Liver (tissue), 10 donors: ENCODE measurements at places on chromosomes 1 and 21. TPM values are rescaled to one million over a fixed set of nuclear protein-coding genes. Genes with fewer than 3 reads are reported as not detected.

- DNase-seq, result no peak
These were observed 543.5 kb downstream of the LMO4 start for GRCh38 chr1:87872189-87872588.

GRCh38 chr21:8998946-8999681 is 1522.3 kb upstream of the TPTE start:
- no peak for DNase-seq

GRCh38 chr1:59180735-59181134 is 116.2 kb upstream of the FGGY start:
- no peak for DNase-seq

Gene FTCD
- total RNA-seq, result 178 TPM

Gene TMEM240
- 0.33 TPM for total RNA-seq

DNA sequence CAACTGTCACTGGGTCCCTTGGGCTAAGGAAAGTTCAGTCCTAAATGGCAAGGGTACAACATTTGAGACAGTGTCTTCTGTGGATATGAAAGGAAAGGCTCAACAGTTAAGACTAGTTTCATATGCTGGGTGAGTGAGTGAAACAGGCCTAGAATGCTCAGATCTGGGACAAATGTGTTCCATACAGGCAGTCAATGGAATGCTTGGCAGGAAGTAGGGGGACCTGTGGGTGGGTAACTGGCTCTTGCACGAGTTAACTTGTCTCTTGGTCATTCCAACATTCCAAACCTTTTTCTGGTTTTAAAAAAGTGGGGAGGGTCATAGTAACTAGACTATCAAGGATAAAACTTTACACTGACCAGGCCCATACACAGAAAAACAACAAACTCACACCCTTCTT is 17.8 kb upstream of the ADAM30 start:
- DNase-seq, result no peak

GRCh38 chr1:24541711-24542346 is 14.1 kb upstream of the NCMAP start:
- peak; percentile 58 for DNase-seq

GRCh38 chr1:97164276-97164639 is 442.7 kb downstream of the PTBP2 start:
- no peak for DNase-seq

- no peak for DNase-seq
These were observed 3.4 kb upstream of the ECE1 start for GRCh38 chr1:21293537-21294265.

DNA sequence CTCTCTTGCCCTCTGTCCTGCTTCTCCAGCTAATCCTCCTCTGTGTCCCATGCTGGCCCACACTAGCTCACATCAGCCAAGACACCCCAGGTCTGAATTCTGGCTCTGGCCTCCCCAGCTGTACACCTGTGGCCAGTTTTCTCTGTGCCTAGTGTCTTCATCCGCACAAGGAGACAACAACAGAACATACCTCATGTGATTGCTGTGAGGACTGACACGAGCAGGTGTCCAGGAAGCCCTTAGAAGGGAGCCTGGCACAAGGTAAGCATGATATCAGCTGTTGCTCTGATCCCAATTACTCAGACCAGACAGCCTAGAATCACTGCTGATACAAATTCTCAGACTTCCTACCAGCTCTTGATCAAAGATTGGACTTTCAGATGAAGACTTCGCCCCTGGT is 71.2 kb upstream of the GJB5 start:
- peak; percentile 6 for DNase-seq

GRCh38 chr1:22808676-22809483 is 98.2 kb downstream of the EPHB2 start:
- no peak for DNase-seq

Gene LCE1E
- total RNA-seq, result not detected

DNA sequence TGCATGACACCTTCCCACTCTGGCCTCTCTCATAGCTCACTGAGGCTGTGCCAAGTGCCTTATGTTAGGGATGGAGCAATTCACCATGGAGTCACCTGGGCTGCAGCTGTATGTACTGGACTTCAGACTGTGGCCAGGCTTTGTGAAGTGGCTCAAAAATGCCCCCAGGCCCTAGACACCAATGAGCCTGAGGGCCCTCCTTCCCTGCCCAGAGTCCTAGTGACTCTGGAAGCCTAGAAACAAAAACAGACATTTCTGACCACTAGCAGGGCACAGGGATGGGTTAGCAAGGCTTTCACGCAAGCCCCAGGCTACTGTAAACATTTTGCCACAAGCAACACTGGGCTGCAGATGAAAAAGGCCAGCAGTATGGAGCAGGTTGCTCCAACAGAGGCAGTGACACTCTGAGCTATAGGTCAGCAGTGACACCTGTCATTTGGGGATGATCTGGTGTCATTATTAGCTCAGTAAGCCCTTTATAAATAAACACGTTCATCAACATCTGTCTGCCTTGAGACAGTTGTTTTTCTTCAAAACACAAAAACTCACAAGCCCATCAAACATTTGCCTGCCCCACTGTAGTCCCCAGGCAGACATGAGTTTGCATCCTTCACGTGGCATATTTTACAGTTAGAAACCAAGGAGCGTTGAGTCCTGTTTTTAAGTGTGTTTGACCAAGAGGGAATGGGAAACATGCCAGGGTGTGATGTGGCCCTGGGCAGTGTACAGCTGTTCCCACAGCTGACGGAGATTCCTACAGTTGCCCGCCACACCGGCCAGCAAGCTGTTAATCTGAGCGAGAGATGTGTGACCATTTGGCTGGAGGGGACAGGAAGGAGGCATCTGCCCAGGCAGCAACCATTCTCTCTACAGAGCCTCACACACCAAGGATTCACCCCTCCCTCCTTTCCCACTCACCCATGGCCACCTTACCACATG is 66.8 kb downstream of the KCNN3 start:
- DNase-seq, result no peak

Gene TRMT13
- total RNA-seq, result 11.2 TPM

GRCh38 chr1:196660852-196661251 is 9.0 kb downstream of the CFH start:
- no peak for DNase-seq

DNA sequence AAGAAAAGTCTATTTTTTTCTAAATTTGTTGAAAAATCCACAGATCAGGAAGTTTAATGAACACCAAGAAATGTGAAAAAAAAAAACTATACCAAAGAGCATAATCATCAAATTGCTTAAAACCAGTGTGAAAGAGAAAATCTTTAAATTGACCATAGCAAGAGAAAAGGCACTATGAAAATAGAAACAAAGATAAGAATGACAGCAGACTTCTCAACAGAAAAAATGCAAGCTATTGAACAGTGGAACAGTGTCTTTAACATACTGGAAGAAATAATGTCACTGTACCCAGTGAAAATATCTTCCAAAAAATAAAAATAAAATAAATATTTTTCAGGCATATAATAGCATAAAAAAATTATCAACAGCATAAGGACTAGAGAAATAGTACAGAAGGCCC is 243.0 kb upstream of the GJB5 start:
- DNase-seq, result no peak

DNA sequence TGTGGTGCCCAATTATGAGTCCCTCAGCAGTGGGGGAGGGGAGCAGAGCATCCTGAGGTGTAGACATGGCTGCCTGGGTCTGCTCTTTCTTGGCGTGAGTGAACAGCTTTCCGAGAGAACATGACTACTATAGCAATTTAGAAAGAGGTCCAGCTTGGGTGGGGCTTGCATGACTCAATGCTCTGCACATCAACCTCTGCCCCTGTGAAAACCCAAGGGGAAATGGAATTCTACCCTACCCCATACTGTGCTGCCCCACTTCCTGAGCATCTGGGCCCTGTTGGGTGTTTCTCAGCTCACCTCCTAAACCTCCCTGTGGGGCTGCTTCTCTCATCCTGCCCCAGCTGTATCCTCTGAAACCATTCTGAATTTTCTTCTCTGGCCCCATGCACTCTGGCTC is 8.2 kb upstream of the AZIN2 start:
- no peak for DNase-seq

- DNase-seq, result no peak
These were observed 394.3 kb downstream of the KCNH1 start for GRCh38 chr1:210739627-210740026.

Gene ADGRL2
- 82.0 TPM for total RNA-seq

Gene CFAP141
- not detected for total RNA-seq

Gene PTPN7
- total RNA-seq, result 7.0 TPM

- DNase-seq, result no peak
These were observed 156.6 kb downstream of the TRABD2B start for GRCh38 chr1:47840393-47841190.

Gene C1orf105
- total RNA-seq, result not detected

GRCh38 chr1:108670131-108670773 is 9.4 kb upstream of the HENMT1 start:
- DNase-seq, result no peak

DNA sequence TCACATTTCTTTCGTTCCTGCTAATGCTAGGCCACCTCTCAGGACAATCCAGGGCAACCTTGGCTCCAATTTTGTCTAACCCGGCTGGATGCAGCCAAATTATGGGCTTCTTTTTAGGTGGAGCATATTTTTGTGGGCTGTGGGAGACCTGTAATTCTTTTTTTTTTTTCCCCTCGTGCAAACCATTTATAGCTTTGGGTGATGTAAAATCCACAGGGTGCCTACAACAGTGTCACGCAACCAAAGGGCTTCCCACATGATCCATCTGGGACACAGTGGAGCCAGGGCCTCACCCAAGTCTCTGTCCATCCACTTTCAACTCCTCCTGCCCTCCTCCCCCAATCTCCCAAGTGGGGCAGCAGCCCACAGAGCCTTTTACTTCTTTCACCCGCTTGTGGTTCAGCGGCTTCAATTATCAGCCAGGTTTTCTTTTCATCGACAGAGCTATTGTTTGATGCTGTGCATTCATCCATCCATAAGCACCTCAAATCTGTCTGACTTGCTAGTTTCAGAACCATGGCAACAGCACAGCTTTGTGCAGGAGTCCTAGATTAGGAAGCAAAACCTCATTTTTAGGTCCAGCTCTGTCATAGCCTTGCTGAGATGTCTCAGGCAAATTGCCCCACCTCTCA is 10.0 kb upstream of the OVAAL start:
- no peak for DNase-seq

GRCh38 chr1:113872219-113872935 is 865 bp upstream of the PTPN22 start:
- no peak for DNase-seq

Gene PCSK9
- 112 TPM for total RNA-seq
